Memory B cell (primary cell): ENCODE measurements at places on chromosomes 3 and 15.

GRCh38 chr15:78750566-78750965 is 60.7 kb downstream of the ADAMTS7 start:
- no peak for DNase-seq

DNA sequence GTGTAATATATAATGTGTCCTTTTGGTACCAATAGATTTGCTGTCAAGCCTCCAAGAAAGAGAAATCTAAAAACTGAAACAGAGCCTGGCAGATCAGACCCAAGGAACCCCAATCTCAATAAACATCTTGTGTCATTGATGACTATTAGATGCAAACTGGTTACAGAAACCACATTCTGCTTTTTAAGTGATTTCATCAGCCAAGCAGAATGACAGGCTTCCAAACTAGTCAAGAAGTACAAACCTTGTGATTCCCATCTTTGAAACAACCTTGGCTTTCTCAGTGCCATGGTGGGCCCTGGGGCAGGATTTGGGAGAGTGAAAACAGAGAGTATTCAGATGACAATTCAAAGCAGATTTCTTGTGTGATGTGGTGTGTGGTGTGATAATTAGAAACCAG is 45.6 kb upstream of the STRIT1 start:
- DNase-seq: no peak

DNA sequence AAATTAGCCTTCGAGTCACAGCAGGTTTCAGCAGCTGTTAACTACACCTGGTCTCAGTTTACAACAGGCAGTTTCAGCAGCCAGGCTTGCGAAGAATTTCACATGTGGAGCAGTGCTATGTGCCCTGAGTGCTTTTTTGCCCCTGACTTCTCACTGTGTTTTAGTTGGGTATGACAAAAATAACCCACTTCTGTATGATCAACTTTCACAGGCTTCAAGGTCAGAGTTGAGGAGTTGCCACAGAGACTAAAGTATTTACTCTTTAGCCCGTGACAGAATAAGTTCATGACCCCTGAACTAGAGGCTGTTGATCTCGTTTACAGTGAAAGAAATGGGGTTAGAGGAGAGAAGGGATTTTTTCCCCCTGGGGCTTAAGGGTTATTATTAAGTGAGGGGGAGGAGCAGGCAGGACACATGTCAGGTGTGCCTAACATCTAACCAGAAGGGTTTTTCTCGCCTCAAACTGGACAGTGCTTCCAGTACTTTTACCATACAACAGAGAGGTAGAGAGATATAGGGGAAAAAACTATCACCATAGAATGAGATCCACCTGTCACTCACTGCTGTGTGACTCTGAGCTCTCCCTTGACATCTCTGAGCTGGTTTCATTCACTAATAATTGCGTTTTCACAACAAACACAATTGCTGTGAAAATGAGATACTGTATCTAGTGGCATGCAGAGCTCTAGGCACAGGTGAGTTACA is 14.0 kb upstream of the TOPBP1 start:
- no peak for DNase-seq

DNA sequence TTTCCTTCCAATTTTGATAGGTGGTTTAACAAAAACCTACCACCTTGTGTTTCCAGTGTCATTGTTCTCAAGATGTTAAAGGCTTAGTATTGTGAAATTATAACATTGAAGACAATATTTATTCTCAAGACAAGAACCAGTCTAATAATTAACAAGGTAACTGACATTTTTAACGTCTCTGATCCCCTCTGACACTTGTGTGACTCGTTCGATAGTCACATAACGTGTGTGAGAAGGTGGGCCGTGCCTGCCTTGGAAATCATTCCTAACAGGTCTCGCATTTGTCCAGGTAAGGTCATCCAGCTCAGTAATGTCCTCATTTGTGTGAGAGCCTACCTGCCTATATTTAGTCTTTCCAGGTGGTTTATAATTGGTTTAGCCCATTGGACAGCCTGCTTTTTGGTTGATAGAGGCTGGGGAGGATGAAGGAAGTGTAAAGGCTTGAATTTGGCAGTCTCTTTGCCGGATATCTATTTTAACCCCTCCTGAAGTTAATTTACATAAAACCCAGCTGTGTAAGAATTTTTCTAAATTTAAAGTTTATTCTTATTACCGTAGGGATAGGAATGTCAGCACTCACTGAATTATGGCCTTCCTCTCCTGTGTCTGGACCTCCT is 94.4 kb downstream of the AKAP13 start:
- no peak for DNase-seq

- no peak for DNase-seq
These were observed at the start of gene CCK for GRCh38 chr3:42266085-42266484. TSS of gene CCK (minus strand) at chr3:42266185. CDS start at chr3:42263630, 2,555 bp downstream.

GRCh38 chr3:52490035-52490938 is 4.9 kb upstream of the STAB1 start:
- no peak for DNase-seq

- no peak for DNase-seq
These were observed 43.0 kb downstream of the BCL2L10 start for GRCh38 chr15:52069559-52069958.

- DNase-seq: no peak
These were observed 149.0 kb downstream of the CBLB start for GRCh38 chr3:105719791-105720190.

GRCh38 chr3:16059711-16060357 is 114.6 kb upstream of the GALNT15 start:
- DNase-seq: no peak

DNA sequence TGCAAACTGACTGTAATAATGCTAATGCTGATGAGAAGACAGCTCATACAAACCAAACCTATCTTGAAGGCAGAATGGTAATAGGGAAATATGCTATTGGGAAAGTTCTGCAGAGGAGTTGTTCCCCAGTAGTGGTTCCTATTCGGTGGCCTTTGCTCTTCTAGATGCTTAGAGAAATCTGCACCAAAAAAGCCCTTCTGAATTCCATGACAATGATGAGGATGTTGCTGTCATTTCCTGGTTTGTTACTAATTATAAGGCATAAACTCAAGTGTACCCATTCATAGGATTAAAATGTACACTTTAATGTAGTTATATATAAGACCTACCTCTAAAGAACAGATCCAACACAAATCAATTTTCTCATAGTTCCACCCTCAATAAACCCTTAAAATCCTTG is 30.1 kb downstream of the TOMM70 start:
- no peak for DNase-seq

GRCh38 chr3:149512073-149512782 is 37.7 kb downstream of the TM4SF4 start:
- no peak for DNase-seq

DNA sequence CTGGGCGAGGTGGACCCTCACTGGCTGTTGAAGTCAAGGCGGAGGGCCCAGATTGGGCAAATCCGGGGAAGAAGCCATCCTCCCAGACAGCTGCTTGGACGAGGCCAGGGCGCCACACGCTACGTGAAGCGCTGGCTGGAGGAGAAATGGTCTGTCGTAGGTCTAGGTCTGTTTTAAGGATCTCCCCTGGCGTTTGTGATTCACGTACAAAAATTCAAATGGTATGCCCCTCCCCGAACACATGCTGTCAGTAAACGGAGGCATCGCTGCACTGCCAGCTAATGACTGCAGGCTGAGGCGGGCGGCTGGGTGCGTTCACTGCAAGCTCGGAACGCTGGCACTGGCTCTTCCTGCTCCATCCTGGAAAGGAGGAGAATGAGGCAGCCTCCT is 69.9 kb downstream of the EPHB3 start:
- DNase-seq: no peak

DNA sequence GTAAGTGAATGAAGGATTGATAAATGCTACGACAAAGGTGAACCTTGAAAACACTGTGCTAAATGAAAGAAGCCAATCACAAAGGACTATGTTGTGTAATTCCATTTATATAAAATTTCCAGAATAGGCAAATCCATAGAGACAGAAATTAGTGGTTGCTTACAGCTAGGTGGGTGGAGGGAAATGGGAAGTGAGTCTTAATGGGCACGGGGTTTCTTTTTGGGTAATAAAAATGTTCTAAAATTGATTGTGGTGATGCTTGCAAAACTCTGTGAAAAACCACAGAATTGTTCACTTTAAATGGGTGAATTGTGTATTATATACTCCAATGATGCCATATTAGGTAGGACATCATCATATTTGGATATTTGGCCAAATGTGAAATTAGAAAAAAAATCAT is 20.9 kb upstream of the TEX9 start:
- DNase-seq: no peak

DNA sequence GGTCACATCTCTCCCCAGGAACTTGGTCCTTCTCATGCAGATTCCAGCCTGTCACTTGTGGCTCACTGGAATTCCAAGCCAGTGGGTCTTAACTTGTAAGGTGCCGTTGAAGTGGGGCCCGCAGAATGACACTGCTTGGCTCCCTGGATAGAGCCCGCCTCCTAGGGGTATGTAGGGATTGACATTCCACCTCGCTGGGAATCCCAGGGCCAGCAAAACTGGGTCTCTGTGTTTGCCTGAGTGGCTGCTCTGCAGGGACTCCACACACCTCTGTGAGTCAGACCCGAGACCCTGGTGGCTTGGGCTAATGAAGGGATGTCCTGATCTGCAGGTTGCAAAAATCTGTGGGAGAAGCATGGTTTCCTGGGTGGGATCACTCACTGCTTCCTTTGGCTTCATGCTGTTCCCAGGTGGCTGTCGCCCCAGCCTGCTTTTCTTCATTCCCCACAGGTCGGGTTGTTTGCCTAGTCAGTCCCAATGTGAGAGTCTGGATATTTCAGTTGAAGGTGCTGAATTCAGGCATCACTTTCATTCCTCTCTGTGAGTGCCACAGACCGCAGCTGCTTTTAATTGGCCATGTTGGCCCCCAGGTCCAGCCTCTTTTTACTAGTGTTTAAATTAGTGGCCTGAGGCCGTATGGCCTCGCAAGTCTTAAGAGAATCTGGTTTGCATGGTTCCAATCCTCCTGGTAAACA is 156.0 kb upstream of the TRIM42 start:
- no peak for DNase-seq

DNA sequence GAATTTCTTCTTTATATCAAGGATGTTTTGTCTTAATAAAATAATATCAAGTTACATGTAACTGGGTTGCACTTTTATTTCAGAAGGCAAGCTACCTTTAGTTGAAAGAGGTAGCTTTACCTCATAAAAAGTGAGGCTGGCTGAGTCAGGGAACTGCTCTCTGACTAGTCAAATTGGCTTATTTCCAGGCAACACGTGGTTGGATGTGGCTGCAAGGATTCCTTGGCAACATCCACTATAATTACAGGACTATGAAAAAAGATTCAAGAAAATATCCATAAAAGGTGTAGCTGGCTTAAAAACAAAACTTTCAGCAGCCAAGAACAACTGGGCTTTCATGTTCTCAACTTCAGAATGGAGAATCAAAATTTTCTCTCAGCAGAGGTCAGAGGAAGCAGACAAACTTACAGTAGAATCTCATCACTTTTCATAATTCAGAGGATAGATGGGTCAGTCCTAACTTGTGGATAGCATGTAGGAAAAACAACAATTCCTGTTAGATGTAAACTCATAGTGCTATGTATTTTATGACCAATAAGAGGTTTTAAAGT is 779.1 kb downstream of the MECOM start:
- DNase-seq: no peak

DNA sequence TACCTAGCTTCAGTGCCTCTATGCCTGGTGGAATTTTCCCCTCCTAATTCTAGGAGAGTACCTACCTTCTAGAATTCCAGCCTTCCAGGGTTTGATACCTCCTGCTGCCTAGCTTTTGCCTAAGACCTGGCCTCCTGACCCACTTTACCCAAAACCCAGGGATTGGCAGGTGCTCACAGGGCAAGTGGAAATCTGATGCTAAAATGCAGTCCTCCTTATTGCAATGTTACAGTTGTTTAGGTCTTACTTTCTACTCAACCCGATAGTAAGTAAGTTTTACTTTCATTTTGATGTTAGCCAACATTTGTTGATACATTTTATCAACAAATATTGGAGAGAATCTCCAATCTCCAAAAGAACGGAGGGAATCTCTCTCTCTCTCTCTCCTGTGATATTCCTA is 275.9 kb downstream of the DOCK3 start:
- no peak for DNase-seq

DNA sequence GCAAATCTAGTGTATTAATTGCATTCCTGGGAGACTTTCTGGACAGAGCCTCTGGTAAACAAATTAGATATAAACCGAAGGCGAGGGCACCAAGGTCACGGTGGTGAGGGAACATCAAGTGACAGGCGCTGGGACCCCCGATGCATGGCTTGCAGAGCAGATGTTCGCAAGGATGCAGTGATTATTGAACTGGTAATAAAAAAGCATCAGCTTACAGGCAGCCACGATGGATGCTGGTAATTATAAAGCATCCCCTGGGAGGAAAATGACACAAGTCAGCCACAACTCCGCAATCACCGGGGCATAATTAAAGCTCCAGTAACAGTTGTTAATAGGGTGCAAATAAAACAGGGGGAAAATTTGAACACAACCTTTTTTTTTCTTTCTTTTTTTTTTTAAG is 231.1 kb upstream of the DPH6 start:
- DNase-seq: no peak

DNA sequence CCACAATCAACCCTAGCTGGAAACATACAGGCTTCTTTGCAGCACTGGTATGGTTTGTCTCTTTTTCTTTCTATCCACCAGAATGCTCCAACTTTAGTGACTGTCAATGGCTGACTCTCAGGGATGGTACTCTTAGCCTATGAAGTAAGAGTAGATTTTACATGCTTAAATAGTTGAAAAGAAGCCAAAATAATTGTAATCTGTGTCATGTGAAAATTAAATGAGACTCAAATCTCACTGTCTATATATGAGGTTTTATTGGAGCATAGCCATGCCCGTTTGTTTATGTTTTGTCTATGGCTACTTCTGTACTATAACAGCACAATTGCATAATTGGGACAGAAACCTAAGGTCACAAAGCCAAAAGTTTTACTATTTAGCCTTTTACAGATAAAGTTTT is 29.1 kb upstream of the PDZRN3 start:
- no peak for DNase-seq

DNA sequence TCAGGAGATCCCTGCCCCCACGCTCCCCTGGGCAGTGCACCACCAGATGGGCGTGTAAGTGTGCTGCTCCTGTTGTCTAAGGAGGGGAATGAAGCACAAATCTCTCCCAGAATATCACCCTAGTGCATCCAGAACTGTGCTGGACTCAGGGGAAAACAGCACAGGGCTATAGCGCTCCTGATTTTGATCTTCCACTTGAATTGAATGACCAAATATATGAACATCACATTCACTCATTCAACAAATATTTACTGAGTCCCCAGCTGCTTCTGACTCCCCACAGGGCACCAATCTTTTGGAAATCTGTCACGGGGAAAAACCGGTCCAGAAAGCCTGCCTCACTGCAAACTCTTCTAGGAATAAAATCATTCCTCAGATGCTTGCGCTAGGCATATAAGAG is 2.4 kb downstream of the CPLX3 start:
- no peak for DNase-seq

DNA sequence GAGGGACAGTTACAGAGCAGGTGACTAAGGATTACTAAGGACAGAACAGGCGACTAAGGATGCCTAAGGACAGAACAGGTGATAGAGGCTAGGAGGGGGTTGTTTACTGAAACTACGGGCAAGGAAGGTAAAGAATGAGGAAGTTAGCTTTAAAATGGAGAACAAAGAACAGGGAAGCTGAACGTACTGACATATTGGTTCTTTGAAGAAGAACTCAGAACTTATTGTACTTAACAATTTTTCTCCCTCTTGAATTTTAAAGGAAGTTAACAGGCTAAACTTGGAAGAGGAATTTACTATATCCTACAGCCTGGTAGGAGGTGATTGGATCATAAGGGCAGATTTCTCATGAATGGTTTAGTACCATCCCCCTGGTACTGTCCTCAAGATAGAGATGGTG is 290.2 kb downstream of the SHQ1 start:
- DNase-seq: no peak

GRCh38 chr15:53305101-53305500 is 454.4 kb downstream of the WDR72 start:
- DNase-seq: no peak
